ENCODE measurements at places on chromosomes 5 and 9.

- DNase-seq, result peak; percentile 28
Measured at GRCh38 chr9:112059145-112059965, 115.7 kb downstream of the SUSD1 start.

DNA sequence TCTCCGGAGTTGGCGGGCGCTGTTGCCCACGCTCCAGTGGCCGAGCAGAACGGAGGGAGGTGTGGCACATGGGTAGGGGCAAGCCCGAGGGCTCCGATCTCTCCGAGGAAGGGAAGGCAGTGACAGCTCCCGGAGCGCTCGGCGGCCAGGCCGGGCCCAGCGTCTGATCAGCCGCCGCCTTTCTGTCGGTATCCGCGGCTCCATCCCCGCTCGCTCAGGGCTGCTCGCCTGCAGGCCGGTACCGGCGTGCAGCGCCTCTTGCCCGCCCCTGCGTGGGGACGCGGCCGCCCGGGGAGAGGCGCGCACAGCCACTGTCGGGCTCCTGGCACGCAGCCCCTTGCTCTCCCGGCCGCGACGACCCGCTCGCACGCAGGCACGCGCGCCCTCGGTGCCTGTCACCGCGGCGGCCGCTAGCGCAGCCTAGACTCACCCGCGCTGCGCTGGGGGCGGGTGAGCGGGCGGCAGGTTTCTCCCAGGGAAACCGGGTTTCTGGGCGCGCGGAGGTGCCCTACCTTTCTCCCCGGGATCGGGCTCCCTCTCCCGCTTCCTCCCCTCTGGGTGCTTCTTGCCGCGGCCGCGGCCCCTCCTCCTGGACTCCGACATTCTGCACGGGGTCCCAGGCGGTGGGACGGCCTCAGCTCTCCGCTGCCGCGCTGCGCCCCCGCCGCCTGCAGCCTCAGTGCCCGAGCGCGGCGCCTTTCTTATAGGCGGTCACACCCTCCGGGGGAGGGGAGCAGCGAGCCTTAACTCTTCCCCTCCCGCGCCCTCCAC lies 108.4 kb downstream of the PSD2 start:
- DNase-seq, result peak; percentile 11

DNA sequence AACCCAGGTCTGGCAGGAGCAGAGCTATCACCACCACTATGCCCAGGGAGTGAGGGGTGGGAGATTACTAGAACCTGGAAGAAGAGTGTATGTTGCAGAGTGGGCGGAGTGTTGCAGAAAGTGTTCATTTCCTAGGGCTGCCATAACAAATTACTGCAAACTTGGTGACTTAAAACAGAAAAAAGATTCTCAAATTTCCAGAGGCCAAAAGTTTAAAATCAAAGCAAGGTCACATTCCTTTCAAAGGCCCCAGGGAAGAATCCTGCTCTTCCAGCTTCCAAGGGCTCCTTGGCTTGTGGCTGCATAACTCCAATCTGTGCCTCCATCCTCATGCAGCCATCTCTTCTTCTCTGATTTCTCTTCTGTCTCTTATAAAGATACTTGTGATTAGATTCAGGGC lies 30.6 kb upstream of the SPINK4 start:
- no peak for DNase-seq

DNA sequence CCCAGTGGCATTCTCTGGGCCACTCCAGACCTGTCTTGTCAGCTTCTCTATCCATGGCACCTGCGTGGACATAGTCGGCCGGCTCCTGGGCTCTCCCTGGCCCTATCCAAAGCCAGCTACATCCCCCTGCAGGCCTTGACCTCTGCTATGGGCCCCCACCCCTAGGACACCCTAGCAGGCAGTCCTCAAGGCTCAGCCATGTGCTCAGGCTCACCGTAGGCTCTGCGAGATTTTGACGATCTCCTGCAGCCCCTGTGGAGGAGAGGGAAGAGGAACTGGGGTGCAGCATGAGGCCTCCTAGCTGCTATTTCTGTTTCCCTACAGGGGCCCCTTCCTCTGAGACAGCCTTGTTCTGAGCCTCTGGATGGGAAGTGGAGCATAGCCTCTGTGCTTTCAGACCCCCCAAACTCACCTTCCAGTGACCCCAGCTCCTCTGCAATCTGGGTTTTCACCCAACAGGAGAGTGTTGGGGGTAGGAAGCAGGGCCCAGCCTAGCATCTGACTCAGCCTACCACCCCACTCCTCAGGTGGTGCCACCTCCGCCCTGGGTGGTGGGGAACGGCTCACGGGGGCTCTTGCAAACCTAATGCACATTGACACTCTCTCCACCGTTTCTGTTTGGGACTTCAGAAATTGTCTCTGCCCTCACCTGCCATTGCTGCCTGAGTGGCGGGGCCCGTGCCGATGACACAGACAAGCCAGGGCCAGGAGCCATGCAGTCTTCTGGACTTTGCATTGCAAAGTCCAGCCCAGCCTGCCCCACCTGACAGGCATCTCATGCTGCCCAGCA lies 36.7 kb downstream of the HRH2 start:
- no peak for DNase-seq

GRCh38 chr5:149038336-149039080 lies 24.4 kb downstream of the SH3TC2 start:
- no peak for DNase-seq

DNA sequence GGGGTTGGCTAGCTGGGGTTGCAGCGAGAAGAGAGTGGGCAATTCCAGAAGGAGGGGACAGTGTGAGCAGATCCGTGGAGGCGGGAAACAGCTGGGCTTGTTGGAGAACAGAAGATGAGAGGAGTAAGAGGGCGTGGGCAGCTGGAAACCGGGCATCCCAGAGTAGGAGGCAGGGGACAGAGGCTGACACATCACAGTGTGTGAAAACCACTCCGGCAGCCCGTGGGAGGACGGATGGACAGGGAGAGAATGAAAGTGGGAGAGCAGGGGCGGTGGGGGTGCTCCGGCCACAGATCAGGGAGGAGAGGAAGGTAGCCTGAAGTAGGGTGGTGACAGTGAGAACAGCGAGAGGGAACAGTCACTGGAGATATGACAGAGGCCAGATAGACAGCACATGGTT lies 8.3 kb upstream of the PSMB7 start:
- no peak for DNase-seq

GRCh38 chr5:94159144-94159543 lies 417.7 kb upstream of the POU5F2 start:
- DNase-seq, result no peak

DNA sequence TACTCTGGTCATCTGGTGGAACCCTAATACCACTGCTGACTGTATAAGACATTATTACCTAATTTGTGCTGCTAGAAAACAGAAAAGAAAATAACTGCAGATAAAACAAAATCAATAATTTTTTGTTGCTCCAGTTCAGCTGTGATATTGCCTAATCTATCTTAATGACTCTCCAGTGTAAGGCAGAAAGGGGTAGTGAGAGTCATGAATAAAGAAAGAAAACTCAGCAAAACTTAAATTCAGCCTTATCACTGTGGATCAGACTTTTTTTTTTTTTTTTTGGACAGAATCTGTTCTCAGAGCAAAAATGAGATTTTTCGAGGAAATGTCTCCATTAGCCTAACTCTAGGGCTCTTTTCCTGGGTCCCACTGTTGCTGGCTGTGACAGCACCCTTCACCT lies 1.1 kb upstream of the DOCK2 start:
- no peak for DNase-seq

DNA sequence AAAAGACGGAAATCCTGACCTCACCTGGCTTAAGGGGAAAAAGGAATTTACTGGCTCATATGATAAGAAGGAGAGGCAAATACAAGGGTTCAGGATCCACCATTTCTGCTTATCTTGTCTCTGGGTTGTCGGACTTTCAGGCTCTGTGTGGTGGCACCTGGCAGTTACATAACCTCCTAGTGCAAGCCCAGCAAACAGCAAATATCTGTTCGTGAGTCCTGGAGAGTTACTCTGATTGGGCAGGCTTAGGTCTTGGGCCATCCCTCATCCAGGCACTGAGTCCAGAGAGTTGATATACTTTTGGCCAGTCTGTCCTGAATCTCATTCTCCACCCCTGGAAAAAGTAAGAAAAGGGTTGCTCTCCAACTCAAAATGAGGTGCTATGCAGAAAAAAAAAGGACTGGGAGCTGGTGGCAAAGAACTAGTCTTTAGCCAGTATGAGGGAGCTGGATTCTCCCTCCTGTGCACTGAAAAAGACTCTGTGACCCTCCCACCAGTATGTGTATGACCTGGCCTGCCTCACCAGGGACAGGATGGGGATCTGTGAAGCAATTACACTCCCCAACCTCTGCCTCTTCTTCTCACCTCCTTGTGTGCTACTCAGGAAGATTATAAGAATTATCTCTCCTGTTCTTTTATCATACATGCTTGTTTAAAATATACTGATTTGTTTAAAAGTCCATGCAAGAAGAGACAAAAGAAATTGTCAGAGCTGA lies 282.9 kb downstream of the ARHGAP26 start:
- no peak for DNase-seq

DNA sequence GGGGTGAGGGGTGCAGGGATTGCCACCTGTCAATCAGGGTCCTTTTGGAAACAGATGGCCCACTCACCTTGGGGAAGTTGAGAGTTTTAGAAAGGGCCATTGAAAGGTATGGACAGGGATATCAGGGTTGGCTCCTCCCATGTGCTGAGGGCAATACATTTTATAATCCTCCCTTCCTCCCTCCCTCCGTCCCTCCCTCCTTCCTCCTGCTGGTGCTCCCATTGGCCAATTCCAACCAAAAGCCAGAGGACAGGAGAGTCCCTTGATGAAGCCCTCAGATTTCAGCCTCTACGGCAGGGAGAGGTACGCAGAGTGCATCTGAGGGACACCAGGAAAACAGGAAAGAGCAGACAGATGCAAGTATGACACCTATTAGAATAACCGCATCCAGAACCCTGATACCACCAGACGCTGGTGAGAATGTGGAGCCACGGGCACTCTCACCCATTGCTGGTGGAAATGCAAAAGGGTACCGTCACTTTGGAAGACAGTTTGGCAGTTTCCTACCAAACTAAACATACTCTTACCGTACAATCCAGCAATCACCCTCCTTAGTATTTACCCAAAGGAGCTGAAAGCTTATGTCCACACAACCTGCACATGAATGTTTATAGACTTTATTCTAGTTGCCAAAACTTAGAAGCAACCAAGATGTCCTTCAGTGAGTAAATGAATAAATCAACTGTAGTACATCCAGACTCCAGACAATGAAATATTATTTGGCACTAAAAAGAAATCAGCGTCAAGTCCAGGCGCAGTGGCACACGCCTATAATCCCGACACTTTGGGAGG lies 58.2 kb upstream of the OTULINL start:
- DNase-seq, result no peak

GRCh38 chr5:38535248-38535750 lies 21.1 kb downstream of the LIFR start:
- DNase-seq, result no peak

- no peak for DNase-seq
Measured at GRCh38 chr9:6557883-6558616, 87.5 kb downstream of the GLDC start.

GRCh38 chr5:82313016-82313415 lies 34.9 kb upstream of the RPS23 start:
- no peak for DNase-seq

GRCh38 chr5:181167814-181168488 lies 20.6 kb downstream of the OR2V2 start:
- no peak for DNase-seq
